ENCODE measurements at places on chromosomes 2 and 18.

DNA sequence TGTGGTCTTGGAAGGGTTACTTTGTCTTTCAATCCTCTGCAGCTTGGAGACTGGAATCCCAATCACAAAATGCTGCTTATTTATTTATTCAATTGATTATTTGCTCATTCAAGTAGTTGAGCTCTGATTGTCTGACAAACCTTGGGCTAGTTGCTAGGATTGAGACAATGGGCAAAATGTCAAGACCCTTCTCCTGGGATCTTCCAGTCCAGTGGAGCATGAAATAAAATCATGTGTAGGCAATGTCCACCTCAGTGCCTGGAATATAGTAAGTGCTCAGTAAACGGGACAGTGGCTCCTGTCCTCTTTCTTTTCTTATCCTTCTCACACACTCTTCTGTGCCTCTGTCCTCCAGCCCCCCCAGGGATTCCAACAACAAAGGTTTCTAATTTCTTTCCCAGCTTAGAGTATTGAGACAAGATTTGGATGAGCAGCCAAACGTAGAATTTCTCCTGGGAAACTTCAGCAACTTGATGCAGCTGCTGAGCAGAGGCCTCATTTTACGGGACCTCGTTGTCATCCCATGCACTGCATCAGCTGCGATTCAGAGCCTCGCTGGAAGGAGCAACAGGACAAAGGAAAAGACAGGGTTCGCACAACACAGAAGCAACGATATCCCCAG, 545.0 kb downstream of the SOX11 start:
- no peak for DNase-seq

DNA sequence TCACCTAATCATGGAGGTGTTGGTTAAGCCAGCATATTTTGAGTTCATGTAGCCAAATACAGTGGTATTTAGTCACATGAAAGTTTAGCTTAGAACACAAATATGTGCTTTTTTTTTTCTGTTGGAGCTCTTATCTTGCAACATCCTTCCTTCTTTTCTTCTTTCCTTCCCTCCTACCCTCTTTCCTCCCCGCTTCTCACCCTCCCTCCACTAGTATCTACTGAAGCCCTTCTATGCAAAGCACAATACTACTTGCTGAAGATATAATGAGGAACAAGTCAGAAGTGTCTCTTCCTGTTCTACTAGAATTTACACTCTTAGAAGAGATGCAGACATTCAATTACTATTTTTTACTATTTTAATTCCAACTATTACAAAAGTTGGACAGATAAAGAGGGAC, 105.0 kb upstream of the ITGA4 start:
- DNase-seq, result no peak

GRCh38 chr18:36766836-36767235, 62.0 kb downstream of the TPGS2 start:
- no peak for DNase-seq

- no peak for DNase-seq
These were observed 139.0 kb downstream of the DDX1 start for GRCh38 chr2:15730545-15731212.

DNA sequence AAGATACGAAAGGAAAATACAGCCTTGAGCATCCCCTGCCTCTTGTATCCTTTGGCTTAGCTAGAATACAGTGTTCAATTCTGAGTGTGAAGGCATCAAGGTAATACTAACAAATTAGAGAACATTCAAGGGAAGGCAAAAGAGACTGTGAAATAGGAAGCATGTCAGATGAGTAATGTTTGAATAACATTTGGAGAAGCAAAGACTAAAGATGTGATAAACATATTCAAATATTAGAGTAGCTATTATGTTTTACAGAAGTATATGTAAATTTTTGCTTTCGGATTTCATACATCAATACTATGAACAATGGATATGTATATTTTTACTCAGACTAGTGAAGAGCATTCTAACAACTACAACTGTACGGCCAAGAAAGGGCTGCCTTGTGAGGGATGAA, 161.7 kb upstream of the FN1 start:
- no peak for DNase-seq

GRCh38 chr2:32626639-32627221, 1.1 kb upstream of the TTC27 start:
- no peak for DNase-seq

- DNase-seq, result no peak
These were observed 11.0 kb upstream of the SFTPB start for GRCh38 chr2:85678794-85679672.

DNA sequence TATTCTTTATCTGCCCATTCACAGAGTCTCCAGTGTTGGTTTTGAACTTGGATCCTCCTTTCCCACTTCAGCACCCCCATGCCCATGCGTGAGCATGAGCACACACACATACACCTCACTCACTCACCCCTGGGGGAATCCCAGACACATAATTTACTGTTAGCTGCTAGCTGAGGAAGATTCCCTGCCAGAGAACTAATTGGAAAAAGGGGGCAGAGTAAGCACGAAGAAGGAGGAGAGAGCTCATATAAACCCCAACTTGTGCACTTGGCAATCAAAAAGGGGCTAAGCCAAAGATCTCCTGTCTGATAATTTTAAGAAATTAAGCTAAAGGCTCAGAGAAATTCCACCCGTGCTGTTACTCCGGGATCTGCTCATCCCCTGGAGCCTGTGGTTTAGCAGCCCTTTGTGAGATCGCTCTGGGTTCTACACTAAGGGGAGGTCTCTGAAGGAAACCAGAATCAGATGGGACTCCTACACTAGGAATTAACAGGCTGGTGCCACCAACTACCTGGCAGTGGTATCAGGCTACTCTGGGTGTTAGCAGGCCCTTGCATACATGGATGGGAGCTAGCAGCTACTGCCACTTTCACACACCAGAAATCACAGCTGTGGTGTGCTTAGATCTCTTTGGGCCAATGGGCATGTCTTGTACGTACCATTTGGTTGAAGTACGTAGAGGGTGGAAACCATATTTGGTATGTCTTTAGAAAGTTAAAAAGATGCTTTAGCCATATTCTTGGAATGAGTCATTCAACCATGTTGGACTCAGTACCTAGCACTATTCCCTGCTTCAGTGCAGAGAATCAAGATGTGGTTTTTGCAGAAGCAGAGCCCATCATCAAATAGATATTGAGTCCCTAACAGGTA, 95.6 kb upstream of the SLC14A2 start:
- DNase-seq, result no peak

GRCh38 chr2:165594231-165594934, 124.9 kb downstream of the CSRNP3 start:
- no peak for DNase-seq

GRCh38 chr2:20179755-20180594, 45.0 kb downstream of the SDC1 start:
- no peak for DNase-seq

DNA sequence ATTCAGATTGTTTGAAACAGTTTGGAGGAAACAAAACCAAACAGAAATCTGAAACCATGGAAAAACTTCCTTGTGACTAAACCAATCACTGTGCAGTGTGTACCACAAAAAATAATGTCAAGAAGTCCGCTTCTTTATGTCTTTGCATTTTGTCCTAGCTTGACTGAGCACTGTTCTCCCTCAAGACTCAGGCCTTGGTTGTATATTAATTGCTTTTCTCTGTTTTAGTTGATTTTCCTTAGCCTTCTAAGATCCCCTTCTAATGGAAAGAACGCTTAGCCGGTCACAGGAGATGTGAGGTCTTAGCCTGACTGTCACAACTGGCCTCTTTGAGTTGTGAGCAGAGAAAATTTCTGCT, 56.6 kb downstream of the LCLAT1 start:
- DNase-seq, result no peak

DNA sequence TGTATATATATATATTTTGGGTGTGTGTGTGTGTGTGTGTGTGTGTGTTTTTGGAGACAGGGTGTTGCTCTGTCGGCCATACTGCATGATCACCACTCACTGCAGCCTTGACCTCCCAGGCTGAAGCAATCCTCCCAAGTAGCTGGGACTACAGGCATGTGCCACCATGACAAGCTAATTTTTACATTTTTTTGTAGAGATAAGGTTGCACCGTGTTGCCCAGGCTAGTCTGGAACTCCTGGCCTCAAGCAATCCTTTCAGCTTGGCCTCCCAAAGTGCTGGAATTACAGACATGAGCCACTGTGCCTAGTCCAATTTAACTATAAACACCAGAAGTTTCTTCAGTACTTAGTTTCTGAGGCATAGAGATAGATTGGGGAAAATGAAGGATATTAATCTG, 18.3 kb downstream of the LIMS1 start:
- no peak for DNase-seq

DNA sequence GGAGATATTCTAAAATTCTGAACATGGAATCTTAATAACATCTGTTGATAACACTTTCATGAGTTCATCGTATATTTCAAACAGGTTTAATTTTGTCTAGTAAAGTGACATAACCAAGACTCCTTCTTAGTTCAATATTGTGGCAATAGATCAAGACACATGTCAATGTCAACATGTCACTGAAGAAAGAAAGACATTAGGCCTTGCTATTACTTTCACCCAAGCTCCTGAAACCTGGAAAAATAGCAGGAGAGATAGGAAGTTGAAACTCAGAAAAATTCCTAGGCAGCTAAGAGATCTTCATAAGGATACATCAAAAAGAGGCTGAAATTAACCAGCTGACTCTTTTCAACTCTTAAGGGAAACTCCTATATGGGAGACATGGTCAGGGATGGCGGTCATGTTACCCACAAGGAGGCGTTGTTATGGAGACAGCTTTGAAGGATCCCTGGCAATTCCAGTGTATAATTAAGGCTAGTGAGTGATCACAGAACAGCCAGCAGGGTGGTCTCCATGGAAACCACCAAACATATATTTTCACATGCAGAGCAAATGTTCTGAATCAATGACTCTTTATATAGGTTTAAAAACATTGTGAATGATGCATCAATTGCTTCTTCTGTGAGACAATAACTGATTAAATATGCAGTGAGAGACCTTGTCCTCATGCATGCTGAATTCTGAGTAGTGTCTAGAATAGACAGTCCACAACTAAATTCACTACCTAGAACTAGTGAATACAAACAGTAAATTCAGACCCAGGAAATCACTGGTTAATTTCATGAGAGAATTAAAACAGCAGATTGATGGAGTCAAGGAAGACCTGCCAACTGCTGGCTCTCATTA, 115.3 kb upstream of the RIOK3 start:
- no peak for DNase-seq
